ENCODE measurements at places on chromosomes 3 and 15.

- no peak for DNase-seq
These were observed 35.6 kb upstream of the FAM107A start for GRCh38 chr3:58612830-58613229.

DNA sequence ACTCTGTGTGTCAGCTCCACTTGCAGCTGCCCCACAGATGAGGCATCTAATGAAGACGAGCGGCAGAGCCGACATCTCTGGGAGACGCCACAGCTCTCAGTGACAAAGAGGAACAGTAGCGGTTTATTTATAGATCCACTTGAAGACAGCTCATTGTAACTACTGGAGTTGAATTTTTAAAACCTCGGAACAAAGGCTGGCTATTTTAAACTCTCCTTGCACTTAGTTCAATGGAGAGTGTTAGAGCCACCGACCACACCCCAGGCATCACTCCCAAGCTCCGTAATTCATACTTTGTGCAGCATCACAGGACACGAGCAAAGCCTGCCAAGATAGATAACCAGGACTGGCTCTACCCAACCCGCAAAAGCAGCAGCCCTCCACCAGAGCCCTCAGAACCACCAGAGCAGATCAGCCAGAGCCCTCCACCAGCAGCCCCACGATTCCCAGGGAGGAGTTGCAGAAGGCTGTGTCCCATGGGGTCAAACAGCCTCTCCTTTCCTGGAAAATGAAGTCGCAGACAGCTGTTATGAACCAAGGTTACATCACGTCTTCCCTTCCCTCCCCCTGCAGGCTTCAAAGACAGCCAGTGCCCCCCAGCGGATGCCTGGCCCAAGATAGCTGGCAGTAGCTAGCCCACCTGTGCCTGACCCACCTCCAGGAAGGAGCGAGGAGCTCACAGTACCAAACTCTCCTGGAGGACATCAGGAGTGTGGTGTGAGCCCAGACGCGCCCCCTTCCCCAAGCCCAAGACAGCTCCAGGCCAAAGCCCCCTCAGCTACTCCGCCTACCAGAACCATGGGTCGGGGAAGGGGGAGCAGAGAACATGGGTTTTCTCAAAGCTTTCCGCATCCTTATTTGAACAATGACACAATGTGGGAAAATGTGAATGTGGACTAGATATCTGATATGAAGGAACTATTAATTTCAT, 45.7 kb downstream of the POC1A start:
- DNase-seq = peak; percentile 43

- no peak for DNase-seq
These were observed 23.3 kb downstream of the SLC28A1 start for GRCh38 chr15:84907731-84908130.

DNA sequence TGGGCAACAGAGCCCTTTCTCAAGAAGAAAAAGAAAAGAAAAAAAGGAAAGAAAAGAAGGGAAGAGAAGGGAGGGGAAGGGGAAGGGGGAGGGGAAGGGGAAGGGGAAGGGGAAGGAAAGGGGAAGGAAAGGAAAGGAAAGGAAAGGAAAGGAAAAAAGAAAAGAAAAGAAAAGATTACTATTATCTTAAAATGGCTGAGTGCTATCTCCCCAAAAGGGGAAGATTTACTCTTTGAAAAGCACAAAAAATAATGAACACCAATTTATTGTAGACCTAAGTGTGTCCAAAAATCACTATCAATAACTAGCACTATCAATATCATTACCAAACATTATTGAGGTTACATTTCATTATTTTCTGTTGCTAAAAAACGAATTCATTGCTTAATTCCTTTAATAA, 89.0 kb downstream of the ATP1B3 start:
- no peak for DNase-seq

GRCh38 chr3:43094851-43095250, 11.0 kb downstream of the POMGNT2 start:
- no peak for DNase-seq

- DNase-seq = no peak
These were observed 11.3 kb downstream of the GTPBP8 start for GRCh38 chr3:113002037-113002436.

DNA sequence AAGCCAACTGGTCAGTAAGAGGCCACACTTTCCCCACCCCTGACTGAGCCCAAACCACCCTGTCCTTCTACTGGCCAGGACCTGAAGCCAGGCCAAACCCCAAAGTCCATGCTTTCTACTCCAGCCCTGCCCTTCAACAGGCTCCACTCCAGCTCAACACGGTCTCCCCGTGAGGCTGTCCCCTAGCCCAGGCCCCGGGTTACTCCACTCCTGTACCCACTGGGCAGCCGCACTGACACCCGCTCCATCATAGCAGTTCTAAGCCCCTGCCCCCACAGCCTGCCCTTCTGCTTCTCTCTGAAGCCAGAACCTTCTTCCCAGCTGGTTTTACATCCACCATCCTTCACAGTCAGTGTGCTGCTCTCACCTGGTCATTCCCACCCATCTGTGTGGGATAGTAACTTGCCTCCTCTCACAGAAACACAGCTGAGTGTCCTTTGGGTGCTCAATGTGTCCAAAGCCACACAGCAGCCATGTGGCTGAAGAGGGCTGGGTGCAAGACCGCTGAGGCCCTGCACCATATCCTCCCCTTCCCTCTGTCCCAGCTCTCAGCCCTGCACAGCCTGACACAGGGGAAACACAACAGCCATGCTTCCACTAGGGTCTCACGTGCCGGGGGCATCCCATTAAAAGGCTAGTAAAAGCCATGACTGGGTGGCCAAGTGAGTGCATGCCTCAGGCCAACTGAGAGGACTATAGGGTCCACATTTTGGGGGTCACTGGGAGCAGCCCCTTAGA, 38.1 kb downstream of the TLE3 start:
- DNase-seq = no peak

- DNase-seq = peak; percentile 20
These were observed at the start of gene TTC23 for GRCh38 chr15:99249270-99249841. TTC23 (minus strand) TSS chr15:99249581; CDS start chr15:99228712, 20,869 bp downstream.

- DNase-seq = no peak
These were observed 4.3 kb upstream of the CLDN18 start for GRCh38 chr3:138005627-138006026.

DNA sequence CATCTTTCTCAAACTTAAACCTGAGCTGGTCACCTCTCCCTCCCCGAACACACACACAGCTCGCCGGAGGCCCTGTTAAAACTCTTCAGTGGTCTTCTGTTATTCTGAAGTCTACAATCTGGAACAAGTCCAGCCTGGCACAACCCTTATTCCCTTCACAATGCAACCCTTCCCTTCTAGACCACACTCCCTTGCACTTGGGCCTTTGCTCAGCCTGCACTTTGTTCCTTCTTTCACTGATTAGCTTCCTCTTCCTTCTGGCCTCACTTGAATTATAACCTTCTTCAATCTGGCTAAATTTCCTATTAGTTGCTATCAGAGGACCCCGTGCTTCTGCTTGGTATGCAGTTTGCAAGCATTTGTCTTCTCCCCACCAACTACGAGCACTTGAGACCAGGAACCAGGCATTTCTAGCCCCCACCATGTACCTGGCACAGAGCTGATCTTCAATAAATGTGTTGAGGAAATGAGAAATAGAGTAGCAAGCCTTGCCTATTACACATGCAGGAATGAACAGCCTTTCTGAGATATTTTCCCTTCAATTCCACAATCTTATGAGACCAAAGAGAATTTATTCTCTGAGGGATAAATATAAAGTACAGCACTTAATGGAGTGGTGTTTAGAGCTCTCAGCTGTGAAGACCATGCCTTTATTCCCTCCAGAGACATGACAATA, 663.1 kb upstream of the ADAMTS9 start:
- no peak for DNase-seq

- no peak for DNase-seq
These were observed 398.4 kb downstream of the TUSC7 start for GRCh38 chr3:117107946-117108345.

DNA sequence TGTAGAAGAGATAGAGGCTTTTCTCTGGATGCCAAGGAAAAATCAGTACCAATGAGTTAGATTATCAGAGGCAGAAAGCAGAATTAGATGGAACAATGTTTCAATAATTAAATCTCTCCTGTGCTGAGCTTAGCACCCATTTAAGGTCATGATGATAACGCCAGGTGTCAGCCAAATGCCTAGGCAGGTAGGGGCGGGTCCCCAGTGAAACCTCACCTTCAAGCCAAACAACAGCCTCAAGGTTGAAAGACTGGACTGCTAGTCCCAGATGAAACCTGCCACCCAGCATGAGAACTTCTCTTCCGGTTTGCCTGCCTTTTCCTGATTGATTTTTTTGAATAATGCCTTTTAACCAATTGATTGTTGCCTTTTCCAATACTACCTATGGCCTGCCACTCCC, 363.0 kb downstream of the PLOD2 start:
- DNase-seq = no peak

- DNase-seq = peak; percentile 50
These were observed 34.7 kb downstream of the MYO5A start for GRCh38 chr15:52493968-52494367.

GRCh38 chr15:80581976-80582375, 113.1 kb upstream of the ABHD17C start:
- no peak for DNase-seq

- peak; percentile 70 for DNase-seq
These were observed 63.4 kb upstream of the CSPG4 start for GRCh38 chr15:75776065-75776423.

GRCh38 chr15:80674245-80674614, 20.9 kb upstream of the ABHD17C start:
- peak; percentile 93 for DNase-seq

GRCh38 chr3:56368846-56369245, 99.4 kb downstream of the ERC2 start:
- DNase-seq = no peak

DNA sequence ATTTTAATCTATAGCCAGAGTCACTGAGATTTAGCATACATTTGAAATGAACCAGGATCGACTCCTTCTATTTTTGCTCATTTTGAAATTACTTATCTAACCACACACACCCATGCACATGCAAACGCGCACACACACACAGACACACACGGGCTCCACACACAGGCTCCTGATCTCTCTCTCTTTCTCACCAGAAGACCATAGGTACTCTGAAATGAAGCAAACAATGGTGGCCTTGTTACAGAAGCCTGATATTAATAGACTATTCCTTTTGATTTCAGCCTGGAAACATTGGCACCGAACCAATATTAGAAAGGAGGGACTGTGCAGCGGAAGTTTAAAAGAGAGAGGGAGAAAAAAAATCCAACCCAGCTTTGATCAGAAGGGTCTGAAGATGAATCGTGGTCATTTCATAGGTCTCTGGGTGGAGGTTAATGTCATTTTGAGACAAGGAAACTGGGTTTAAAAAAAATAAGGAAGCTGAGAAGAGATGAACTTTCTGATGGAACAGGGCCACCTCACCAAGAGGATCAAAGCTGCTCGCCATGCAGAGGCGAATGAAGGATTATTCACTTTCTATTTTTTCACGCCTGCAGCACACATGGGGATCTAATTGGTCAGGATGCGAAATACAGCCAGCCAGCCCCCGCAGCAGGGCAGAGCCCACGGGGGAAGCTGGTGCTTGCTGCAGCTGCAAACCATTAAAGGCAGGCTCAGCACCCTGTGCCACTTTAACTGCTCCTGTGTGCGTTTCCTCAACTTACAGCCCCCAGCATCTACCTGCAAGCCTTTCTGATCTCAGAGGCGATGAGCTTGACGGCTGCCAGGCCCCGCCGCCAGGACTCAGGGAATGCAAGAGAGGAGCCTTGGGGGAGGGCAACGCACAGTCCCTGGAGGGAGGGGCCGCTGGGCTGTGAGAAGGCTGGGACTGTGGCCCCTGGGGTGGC, 88.8 kb downstream of the HES1 start:
- DNase-seq = peak; percentile 19

- peak; percentile 93 for DNase-seq
These were observed 34.9 kb upstream of the TIMP4 start for GRCh38 chr3:12193485-12194165.

- no peak for DNase-seq
These were observed 270.3 kb downstream of the IL5RA start for GRCh38 chr3:2839876-2840275.

DNA sequence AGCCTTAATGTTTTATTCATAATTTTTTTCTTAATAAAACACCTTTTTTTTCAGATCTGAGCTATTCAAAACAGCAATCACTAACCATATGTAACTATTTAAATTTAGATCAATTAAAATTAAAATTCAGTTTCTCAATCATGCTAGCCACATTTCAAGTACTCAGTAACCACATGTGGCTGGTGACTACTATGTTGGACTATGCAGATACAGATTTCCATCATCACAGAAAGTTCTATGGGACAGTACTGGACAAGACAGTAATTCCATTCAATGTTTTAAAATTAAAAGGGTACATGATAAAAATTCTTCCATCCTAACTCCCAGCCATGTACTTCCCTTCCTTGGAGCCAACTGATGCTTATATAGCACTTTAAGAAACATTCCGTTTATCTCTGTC, 119.3 kb downstream of the GLDN start:
- no peak for DNase-seq

DNA sequence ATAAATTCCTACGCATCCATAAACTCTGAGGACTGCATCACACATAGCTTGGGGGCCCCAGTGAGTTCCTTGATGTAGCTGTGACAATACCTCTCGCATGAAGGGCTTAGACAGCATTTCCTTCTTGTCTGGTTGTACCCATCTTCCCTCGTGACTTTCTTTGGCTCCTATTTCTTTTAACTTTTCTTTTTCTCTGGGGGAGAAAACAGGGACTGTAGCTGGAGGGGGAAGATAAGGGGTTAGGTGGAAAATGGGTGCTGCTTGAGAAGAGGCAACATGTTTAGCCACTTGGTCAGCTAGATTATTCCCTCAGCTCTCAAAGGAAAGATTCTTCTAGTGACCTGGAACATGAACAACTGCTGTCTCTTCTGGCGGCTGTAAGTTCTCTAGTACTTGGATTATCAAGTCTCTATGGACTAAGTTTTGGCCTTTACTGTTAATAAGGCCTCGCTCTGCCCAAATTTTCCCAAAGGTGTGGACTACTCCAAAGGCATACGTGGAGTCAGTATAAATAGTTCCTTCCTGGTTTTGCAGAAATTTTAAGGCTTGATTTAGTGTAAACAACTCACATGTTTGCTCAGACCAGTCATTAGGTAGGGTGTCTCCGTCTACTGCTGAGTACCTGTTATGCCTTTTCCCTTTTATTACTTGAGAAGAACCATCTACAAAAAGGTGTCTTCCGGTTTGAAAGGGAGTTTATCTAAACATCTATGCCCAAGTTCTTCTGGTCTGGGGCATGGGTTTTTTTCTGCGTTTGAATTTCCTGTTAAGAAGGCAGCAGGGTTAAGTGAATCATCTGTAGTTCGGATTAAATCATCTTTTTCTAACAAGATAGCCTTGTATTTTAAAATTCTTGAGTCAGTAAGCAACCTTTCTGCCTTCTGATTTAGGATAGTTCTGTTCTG, 21.0 kb upstream of the ATG7 start:
- DNase-seq = no peak

DNA sequence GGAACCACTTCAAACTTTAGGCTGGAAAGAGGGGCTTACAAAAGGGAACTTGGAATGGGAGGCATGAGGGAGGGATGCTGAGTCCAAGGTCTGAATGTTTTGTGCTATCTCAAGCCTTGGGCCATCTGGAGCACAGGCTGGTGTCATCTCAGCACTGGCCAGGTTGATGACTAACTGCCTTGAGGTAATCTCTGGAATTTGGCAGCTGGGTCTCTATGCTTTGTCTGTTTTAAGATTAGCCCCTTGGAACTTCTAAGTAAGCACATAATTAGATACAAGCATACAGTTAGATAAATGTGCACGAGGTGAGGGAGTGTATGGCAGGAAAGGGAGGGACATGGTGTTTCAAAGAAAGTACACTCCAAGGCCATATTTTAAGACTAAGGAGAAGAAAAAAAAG, 252.4 kb upstream of the CCDC54 start:
- no peak for DNase-seq
